Adrenal gland (tissue), 19 donors: ENCODE measurements at places on chromosomes 2 and 18. TPM values are rescaled to one million over a fixed set of nuclear protein-coding genes. Genes with fewer than 3 reads are reported as not detected.
A peak's percentile ranks its signal among the peaks of the same experiment; 100 is the strongest.

The GKN2 gene
- total RNA-seq, result not detected

The G6PC2 gene
- not detected for total RNA-seq

The GALM gene
- total RNA-seq, result 129 TPM

The GRP gene
- total RNA-seq, result not detected

- no peak for DNase-seq
- no peaks in the 10 kb centered on the region for H3K36me3 ChIP-seq
- no peak overlapping the region for H3K4me3 ChIP-seq
- no peak overlapping the region for H3K27ac ChIP-seq
These were observed 2.8 kb upstream of the GYPC start for GRCh38 chr2:126653109-126653508.

- DNase-seq, result no peak
- no peaks in the 10 kb centered on the region for H3K27me3 ChIP-seq
- H3K36me3 ChIP-seq, result no peaks in the 10 kb centered on the region
- H3K4me3 ChIP-seq, result no peak overlapping the region
- H3K4me1 ChIP-seq, result peaks cover 7% of the 10 kb centered on the region
These were observed 98.9 kb upstream of the CYP1B1 start for GRCh38 chr2:38174646-38175423.

GRCh38 chr2:186716004-186716403 is 22.1 kb downstream of the FAM171B start:
- H3K27ac ChIP-seq, result no peak overlapping the region
- H3K4me1 ChIP-seq, result no peaks in the 10 kb centered on the region
- H3K36me3 ChIP-seq, result no peaks in the 10 kb centered on the region
- H3K4me3 ChIP-seq, result no peak overlapping the region

DNA sequence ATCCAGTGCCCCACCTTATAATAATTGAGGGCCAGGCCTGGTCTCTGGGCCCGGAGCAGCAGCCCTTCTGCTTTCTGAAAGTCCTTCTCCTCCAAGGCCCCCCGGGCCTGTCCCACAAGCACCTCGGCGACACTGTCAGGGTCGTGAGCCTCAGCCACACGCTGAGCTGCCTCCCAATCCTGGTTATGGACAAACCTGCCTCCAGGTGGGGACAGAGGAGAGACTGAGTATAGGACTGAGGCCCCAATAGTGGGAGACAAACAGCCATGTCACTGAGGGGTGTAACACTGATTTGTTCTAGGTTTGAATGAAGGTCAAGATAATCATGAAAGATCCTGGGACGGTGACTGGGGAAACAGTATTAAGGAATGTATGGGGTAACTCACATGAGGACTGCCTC is 11.8 kb downstream of the KRTCAP3 start:
- no peaks in the 10 kb centered on the region for H3K27me3 ChIP-seq
- H3K27ac ChIP-seq, result no peak overlapping the region
- DNase-seq, result no peak
- no peaks in the 10 kb centered on the region for H3K36me3 ChIP-seq
- no peak overlapping the region for H3K4me3 ChIP-seq
- no peaks in the 10 kb centered on the region for H3K4me1 ChIP-seq

DNA sequence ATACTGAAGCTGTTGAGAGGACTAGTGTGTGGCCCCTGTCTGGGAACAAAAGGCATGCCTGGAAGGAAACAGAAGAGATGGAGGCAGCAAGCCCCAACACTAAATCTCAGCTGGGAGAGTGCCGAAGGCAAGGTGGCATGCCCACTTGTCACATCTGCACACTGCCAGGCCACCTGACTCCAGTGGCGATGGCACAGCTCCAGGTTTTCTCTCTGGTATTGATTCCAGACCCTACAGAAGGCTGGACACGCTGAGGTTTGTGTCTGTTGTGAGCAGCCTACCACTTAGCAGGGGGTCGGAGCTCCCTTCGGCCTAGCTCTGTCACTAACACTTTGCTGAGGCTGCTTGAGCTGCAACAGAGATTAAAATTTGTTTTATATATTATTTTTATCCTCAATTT is 307.3 kb downstream of the TDRD15 start:
- H3K27ac ChIP-seq, result no peak overlapping the region
- H3K27me3 ChIP-seq, result no peaks in the 10 kb centered on the region
- H3K36me3 ChIP-seq, result no peaks in the 10 kb centered on the region
- DNase-seq, result peak; percentile 77
- no peaks in the 10 kb centered on the region for H3K4me1 ChIP-seq

- no peak overlapping the region for H3K27ac ChIP-seq
- H3K36me3 ChIP-seq, result no peaks in the 10 kb centered on the region
- no peak for DNase-seq
- H3K4me1 ChIP-seq, result no peaks in the 10 kb centered on the region
- H3K4me3 ChIP-seq, result no peak overlapping the region
These were observed 78.6 kb downstream of the FAM228A start for GRCh38 chr2:24253303-24253919.

DNA sequence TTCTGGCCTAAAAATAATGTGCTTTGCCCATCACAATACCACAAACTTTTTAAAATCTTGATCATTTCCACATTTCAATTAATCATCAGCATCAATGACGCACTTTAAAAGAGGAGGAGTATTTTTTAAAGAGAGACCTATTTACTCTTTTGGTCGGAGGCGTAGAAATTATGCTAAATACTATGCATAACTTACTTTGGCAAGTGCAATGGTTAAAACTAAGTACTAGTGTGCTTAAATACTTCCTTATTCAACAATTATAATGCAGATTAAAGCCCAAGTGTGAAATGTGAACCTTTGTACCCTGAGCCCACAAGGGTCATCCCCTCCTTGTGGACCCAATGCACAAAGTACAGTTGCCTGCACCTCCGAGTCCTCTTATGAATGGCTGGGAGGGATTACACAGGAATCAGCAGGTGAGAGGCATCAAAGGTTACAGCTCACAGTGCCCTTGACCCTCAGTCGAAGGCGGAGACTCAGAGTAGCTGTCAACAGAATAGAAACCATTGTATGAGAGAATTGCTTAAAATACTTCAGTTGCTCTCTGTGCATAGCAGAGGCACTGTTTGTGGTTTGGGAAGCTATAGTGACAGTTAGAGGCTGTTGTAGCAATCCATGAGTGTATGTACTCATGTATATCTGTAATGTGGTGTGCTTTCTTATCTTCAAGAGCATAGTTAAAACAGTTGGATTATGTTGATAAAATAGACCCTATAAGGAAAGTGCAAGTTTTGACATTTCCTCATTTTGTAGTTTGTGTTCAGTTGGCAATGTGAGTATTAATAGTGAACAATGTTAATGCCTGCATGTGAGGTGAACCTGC is 151.7 kb upstream of the ITGA4 start:
- no peak overlapping the region for H3K27ac ChIP-seq
- H3K27me3 ChIP-seq, result no peaks in the 10 kb centered on the region
- DNase-seq, result no peak

DNA sequence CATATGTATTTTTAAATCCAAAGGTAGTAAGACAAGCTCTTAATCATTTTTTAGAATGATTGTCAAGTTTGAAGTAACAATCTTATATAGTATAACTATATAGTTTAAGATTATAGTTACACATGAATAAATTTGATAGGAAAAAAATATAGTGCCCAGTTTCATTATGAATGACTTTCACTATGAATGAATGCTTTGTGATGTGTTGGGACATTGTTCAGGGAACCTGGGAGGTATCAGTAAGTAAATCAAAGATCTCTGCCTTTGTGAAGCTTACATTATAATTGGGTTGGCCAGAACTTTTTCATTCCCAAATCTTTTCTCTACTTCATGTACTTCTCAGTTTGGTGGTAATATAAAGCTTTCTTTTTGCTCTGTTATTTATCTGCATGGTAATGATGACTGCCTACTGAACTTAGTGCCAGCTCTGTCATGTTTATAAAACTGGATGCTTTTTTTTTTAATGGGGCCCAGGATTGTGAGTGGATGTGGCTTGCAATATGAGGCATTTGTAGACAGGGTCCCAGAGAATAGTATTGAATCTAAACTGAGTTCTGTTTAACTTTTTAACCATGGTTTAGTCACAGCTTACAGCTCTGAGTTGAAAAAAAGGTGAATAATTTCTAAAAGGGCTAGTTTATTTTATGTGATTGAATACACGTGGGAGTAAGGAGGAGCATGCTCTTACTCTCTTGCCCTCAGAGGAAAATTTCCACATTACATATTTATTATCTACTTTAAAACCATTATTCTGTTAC is 23.3 kb downstream of the GLS start:
- no peak for DNase-seq
- no peak overlapping the region for H3K4me3 ChIP-seq

GRCh38 chr2:190443778-190444481 is 35.8 kb downstream of the MFSD6 start:
- no peak overlapping the region for H3K4me3 ChIP-seq
- peak overlapping the region; percentile 57 for H3K27ac ChIP-seq
- no peaks in the 10 kb centered on the region for H3K27me3 ChIP-seq
- DNase-seq, result no peak
- no peaks in the 10 kb centered on the region for H3K36me3 ChIP-seq
- peaks cover 86% of the 10 kb centered on the region for H3K4me1 ChIP-seq

DNA sequence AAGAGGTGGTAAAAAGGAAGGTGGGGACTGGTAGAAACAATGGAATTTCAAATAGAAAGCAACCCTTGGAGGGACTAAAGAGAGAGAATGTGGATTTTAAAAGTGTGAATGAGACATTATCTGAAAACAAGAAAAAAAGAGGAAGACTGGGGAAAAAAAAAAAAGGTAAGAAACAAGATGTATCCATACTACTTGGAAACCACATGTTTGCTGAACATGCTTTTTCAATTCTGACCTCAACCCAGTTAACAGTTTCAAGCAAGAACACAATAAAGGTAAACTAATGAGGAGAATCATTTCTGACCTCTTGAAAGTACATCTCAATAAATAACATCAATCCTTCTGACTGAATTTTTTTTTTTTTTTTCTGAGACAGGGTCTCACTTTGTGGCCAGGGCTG is 2.6 kb downstream of the FARSB start:
- no peaks in the 10 kb centered on the region for H3K27me3 ChIP-seq
- H3K27ac ChIP-seq, result no peak overlapping the region
- DNase-seq, result no peak
- no peak overlapping the region for H3K4me3 ChIP-seq
- no peaks in the 10 kb centered on the region for H3K36me3 ChIP-seq

GRCh38 chr18:58777471-58777870 is 87.2 kb upstream of the ZNF532 start:
- H3K36me3 ChIP-seq, result no peaks in the 10 kb centered on the region
- no peak overlapping the region for H3K27ac ChIP-seq
- H3K4me1 ChIP-seq, result no peaks in the 10 kb centered on the region

DNA sequence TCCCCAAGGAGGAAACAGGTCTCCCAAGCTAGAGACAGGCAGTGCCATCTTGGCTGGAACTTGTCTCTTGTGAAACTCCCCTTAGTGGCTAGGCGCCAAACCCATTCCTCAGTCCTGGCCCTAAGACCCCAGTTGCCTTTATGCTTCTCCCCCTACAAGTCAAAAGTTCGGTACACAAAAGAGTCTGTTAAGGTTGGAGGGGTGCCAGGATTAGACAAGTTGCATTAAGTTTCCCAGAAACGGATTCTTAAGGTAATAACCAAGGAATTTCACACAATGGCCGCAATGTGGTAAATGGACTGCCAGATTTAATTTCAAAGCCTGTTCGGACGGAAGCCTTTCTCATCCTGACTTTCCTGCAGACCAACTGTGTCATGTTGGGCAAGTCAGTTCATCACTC is 80.7 kb downstream of the CCBE1 start:
- H3K27me3 ChIP-seq, result no peaks in the 10 kb centered on the region
- H3K4me1 ChIP-seq, result peaks cover 7% of the 10 kb centered on the region
- no peak for DNase-seq

DNA sequence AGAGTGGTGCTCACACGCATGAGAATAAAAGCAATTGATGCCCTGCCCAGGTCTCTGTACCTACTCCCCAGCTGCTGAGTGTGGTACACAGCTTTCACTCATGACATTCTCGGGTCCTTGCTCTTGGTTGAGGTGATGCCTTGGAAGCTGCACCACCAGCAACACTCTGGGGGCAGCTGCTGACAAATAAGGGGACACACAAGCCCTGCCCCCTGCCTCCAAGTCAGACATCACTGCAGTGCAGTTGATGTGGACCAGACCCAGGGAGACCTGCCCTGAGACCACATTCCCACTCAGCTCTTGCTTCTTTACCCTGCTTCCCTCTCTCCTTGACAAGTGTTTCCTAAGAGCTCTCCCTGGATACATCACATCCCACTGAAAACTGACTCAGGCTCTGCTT is 225.6 kb downstream of the ZBTB7C start:
- H3K27me3 ChIP-seq, result no peaks in the 10 kb centered on the region
- H3K4me3 ChIP-seq, result no peak overlapping the region
- H3K27ac ChIP-seq, result no peak overlapping the region
- peaks cover 15% of the 10 kb centered on the region for H3K4me1 ChIP-seq
- H3K36me3 ChIP-seq, result no peaks in the 10 kb centered on the region

DNA sequence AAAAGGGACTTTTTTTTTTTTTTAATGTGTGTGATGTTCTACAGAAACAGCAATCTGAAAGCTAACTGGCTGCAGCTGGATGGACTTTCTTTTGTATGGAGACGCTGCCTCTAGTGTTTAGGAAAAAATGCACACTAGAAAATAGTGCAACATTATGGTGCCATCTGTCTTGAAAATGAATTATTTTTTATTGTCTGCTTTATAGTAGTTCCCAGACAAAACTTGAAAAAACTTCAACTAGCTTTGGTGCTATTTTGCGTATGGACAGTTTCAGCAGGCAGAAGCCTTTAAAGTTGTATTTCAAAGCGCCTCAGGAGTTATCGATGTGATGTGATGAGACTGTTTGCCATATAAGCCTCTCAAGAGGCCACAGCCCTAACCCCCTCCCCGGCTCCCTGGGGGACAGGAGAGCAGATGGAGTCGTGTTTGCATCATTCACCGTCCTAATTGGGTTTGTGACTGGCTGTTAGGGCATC is 86.9 kb downstream of the LTBP1 start:
- H3K4me3 ChIP-seq, result no peak overlapping the region
- H3K27ac ChIP-seq, result no peak overlapping the region
- no peaks in the 10 kb centered on the region for H3K4me1 ChIP-seq
- H3K27me3 ChIP-seq, result no peaks in the 10 kb centered on the region
- no peaks in the 10 kb centered on the region for H3K36me3 ChIP-seq
- peak; percentile 14 for DNase-seq
